Stimulated activated CD8-positive, alpha-beta memory T cell treated with anti-CD3 and anti-CD28 coated beads, Interleukin-4, amount 100 ng/mL, for 1 hour (primary cell): ENCODE measurements at places on chromosomes 1 and 21.

DNA sequence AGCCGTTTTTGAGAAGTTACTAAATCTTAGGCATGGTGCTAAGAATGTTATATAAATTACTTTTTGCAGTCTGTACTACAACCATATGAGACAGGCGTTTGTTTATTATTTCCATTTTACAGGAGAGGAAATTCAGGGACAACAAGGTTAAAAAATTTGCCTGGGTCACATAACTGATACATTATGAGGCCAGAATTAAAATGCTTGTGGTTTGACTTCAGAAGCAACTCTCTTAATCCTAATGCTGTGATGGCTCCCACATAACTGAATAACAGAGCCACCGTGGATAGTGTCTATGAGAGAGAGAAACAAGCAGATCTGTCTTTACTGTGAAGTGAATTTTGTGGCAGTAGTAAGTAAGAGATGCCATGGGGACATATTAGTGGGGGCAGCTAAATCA is 184.9 kb downstream of the NCAM2 start:
- DNase-seq, result no peak

GRCh38 chr1:28341591-28341990 is 12.8 kb downstream of the MED18 start:
- no peak for DNase-seq

DNA sequence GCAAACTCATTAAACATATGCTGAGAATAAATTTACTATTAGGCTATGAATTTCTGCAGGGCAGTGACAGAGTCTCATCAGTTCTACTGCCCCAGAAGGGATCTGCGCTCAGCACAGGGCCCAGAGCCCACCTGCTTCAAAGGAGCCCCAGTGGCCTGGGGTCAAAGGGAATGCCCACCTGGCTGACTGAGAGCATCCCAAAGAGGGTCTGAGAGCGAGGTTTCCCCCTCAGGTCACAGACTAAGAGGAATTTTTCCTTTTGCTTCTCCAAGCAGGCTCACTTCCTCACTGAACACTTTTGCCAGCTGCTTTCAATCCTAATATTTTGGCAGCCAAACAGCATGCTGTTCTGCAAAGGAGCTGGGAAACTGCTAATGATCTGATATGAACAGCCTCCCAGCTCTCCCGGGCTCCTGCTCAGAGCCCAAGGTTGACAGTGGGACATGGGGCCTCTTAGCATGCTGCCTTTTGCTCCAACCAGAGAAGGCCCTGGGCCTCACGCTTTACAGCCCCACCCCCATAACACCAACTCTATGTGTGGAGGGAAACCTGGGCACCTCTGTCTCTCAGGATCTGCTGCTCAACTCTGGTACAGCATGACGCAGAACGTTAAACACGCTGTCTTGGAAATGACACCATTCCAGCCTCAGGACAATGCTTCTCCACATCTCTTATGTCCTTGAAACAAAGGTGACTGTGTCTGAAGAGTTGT is 70.7 kb upstream of the SYT6 start:
- no peak for DNase-seq

GRCh38 chr21:39175154-39175553 is 8.1 kb downstream of the PSMG1 start:
- no peak for DNase-seq

DNA sequence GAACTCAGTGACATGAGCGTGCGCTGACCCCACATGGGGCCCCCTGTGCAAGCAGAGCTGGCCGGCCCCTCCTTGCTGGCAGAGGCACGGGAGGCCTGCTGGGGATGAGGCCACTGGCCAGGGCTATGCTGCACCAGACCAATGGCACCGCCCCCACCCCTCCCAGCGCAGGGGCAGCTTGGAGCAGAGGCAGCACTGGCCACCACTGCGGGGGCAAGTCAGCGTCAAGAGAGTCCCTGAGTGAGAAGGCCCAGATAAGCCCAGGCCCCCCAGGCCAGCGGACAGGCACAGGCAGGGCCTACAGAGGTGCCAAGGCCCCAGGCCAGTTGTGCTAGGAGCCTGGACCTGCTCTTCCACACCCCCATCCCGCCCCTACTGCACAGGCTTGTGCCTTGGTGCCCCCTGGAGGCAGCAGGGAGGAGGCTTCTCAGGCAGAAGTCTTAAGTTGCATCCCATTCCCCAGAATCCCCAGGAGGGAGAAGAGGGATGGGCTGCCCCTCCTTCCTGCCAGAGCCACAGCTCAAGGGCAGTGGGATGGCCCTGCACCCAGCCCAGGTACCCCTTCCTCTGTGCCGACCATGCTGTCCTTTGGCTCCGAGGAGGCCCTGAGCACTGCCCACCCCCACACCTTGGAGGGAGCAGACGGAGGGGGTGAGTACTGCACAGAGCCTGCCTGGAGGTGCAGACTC is 35.8 kb downstream of the EPHX1 start:
- DNase-seq, result no peak

DNA sequence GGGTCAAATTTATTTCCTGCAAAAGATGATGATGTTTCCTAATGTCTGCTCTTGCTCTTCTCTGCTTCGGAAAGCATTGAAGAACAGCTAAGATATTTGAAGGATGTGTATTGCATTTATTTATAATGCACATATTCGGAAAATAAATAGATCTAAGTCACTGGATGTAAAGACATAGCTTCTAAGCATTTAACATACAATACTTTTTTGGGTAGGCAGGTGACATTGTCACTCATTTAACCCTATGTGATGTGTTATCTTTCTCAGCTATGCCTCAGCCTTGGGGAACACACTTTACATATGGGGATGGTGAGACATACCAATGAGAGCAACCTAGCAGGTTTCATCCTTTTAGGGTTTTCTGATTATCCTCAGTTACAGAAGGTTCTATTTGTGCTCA is at the start of gene OR2G2:
Gene OR2G2, plus strand, starts transcription at position 301 of the 400 bp plus-strand sequence. Its CDS starts 0 bp downstream, at position 301.
- no peak for DNase-seq

- no peak for DNase-seq
Observed at GRCh38 chr1:62361431-62361830, 42.2 kb upstream of the KANK4 start.

GRCh38 chr1:157925419-157926166 is 67.9 kb upstream of the KIRREL1 start:
- no peak for DNase-seq

DNA sequence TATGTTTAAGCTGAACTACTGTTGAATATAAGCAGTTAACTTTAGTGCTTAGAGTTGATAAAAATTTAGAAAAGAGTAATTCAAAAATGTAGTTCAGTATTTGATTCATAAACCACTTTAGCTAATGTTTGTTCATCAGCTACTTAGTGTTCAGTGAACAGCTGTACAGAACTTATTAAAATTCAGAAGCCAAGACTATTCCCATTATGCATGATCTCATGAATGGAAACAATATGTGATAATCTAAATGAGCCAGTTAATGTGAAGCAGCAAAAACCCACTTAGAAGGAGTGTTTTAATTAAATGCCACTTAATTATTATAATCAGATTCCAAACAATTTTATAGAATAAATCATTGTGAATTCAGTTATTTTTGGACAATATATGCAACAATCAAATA is 92.9 kb upstream of the NEGR1 start:
- no peak for DNase-seq

DNA sequence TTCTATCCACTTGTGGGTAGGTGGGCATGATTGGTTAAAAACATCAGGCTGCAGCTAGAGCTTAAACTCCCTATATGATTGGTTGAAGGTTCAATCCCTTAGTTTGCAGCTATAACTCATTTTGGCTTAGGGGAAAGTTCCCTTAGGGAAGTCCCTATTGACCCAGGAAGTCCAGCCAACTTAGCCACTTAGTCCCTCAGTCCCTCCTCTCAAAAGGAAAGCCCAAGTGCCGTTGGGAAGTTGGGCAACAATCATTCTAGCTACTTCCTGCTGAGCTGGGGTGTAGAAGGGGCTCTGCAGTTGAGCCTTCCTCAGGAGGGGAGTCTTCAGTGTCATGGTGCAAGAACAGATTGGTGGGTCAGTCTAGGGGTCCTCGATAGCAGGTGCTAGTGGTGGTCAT is 12.2 kb downstream of the MSTO1 start:
- DNase-seq, result no peak

DNA sequence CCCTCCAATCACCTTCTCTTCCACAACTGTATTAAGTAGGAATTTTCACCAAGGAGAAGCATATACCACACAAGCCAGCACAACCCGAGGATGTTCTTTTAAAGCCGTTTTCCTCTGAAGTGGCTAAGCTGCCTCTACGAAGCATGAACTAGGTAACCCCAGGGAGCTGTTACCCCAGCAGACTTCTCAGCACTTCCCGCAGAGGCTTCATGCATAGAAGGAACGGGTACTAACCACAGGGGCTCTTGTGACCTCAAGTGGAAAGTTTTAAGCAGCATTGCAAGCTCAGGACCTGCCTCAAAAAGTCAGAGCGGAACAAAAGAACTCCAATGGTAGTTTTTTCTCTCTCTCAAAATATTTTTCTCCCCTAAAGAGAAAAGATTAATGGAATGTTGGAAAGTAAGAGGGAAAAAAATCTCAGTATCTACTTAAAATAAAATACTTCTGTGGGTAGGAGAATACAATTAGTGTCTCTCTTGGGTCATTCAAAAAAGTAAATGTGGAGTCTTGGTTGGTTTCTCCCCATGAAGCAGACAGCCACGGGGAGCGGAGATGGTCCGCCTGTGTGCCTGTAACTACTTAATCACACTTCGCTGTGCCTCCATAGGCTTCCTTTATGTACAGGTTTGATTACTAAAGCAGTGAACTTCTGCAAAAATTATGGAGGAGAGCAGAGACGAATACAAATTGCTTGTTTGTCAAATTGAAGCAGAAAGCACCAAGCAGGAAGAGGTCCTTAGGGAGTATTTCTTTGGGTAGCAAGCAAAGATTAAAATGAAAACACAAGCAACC is 40.9 kb downstream of the STX6 start:
- DNase-seq, result peak; percentile 19

GRCh38 chr1:30345491-30346130 is 377.8 kb downstream of the MATN1 start:
- DNase-seq, result no peak

DNA sequence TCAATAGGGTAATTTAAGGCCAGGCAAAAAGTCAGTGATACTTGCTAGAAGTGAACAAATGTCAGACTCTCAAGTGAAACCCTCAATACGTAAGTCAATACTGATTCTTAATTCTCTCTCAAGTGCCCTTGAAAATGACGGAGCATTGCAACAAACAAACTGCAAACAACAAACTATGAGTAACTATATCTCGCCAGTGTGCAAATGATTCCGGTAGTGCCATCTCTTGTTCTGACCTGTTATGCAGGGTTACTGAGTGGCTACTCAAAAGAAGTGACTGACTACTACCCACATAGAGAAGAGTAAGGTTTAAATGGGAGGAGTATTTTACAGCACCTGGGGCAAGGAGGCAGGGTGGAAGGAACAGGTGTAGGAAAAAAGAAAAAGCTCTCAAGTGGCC is 1.6 kb downstream of the SLC19A2 start:
- no peak for DNase-seq

DNA sequence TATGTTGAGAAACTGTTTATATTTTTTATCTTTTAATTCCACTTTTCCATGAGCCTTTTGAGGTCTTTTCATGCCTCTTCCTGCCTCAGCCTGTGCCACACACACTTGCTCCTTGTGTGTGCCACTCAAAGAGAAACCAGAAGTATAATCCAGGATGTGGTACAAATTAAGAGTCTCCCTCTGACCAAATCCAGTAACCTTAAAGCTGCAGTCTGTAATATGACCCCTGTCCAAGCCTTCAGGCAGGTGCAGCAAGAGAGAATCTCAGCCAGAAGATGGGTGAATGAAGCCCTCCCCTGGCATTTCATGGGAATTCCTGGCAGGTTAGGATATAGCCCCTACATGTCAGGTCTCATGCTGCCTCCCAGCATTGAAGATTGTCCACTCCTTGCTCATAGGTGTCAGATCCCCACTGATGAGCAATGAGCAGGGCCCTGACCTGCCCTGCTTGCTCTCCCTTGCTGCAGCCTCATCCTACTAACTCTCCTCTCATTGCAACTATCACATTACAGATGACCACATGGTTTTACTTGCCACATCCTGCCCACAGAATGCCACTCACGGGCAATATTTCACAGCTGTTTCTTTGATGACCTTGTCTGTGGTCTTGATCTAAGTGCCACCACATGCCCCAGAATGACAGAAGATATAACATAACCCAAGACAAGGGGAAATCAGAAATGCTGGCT is 169.3 kb downstream of the SEC16B start:
- no peak for DNase-seq

DNA sequence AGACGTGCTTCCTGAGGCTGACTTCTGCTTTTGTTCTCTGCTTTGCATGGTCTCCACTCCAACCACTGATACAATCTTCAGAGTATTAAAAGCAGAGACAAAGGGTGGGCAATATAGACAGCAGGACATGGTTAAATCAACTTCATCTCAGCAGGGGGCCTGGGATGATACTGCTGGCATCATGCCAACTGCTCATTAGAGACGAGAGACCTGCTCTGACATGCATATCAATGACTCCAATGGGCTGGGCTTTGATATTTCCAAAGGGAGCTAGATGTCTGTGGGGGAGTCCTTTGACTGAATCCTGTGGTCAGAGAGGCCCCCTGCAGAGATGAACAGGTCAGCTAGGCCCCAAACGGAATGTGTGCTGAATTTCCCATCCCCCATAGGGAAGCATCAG is 106.6 kb downstream of the ACTL8 start:
- DNase-seq, result no peak

GRCh38 chr1:244801246-244801645 is 34.2 kb upstream of the COX20 start:
- peak; percentile 38 for DNase-seq

GRCh38 chr1:31989964-31990363 is 23.7 kb upstream of the KHDRBS1 start:
- no peak for DNase-seq

- no peak for DNase-seq
Observed at GRCh38 chr1:22854688-22855565, 117.7 kb downstream of the LACTBL1 start.

DNA sequence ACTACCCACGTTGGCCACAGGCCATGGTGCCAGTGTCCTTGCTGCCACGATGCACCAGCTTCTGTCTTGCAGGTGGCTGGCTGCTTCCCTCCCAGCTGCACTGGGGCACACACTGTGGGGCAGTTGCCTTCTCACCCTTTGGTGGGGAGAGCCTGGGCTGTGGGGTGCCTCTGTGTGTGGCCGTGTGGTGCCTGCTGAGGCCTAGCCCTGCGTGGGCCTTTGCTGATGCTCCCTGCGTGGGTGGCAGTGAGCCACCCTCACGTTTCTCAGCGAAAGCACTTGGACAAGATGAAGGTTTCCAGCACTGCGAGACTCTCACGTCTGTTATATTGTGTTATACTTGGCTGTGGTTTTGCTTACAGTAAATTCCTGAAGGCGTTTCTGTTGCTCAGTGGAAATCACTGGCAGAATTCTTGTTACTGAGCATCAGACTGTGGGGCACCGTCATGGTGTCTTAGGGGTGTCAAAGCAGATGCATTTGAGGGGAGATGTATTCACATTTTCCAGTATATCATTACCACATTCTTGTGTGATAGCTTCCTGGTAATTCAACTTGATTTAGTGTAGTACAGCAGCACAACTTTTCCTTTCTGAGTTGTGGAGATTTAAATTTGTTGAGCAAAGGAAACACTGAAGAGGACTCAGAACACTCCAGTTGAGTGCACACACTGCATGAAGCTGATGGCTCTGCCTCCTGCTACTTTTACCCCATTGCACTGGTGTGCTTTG is 124.7 kb downstream of the PCBP3 start:
- no peak for DNase-seq
